ENCODE measurements at places on chromosomes 13 and 19.

- DNase-seq = no peak
Measured at GRCh38 chr19:1675633-1676350, 23.4 kb upstream of the TCF3 start.

- no peak for DNase-seq
Measured at GRCh38 chr13:55682776-55683175, 1457.9 kb upstream of the PRR20A start.

DNA sequence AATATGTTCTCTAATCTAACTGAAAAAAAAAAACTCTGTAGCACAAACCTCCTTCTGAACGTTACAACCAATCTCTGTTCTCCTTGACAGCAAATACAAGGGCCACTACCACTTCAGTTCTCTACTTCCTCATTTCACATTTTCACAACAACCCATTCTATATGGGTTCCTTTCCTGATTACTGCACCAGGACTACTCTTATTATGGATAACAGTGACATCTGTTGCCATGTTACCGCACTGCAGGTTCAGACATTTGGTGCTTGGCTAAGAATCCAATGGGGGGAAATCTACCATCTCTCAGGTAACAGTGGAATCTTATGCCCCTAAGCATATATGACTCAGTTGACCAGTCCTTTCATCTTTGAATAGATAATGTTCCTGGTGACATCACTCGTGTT, 11.6 kb upstream of the FPR3 start:
- no peak for DNase-seq

DNA sequence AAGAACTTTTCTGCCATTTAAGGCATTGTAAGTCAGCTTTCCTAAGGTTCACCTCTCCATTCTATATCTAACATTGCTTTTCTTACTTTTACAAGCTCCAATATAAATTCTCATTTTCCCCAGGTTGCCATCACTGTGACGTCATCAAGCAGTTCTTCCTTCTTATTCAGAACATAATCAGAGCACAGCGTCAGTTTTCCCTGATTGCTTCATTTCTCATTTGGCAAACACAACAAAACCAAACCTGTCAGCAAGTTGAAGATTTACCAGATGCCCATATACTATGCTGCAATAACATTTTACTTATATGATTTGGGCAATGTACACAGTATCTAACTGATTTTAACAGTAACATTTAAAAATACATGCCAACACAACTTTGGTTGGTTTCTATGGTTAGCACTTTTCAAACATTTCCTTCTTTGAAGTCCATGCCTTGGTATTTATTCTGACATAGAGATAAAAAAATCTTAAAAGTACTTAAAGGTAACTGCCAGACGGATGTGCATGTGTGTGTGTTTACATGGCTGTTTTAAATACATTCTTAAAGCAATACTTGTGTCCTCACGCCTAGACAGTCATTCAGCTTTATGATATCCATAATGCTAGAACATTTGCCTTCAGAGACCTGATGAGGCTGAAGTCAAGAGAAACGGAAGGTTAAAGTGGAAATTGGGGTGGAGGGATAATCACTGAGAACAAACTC, 264.0 kb downstream of the KLF12 start:
- DNase-seq = no peak

- DNase-seq = no peak
Measured at GRCh38 chr13:51637852-51638215, 53.6 kb downstream of the WDFY2 start.

DNA sequence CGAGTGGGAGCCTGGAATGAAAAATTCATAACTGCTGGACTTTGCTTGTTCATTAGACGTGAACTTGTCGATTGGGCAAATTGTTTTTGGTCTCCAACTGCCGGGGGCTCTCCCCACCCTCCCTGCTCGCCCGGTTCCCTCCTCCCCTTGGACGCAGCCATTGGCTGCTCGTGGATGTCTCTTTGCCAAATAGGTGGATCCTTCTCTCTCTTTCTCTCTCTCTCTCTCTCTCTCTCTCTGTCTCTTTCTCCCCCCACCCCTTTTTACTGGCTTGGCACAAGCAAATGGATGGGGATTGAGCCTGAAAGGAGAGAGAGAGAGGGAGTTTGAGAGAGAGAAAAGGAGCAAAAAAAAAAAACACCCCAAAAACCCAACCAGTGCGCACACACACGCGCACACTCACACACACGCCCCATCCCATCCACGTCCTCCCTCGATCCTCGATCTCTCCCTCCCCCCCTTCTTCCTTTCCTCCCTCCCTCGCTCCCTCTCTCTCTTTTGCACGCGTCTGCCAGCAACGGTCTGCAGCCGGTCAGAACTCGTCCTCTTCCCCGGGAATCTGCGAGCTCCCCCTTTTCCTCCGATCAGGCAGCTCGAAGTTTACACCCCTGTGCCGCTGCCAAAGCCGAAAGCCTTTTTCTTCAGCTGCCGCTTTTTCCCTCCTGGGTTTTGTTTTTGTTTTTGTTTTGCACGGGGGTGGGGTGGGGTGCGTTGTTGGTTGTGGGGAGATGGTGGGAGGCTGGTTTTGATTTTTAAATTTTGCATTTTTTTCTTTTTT, 27.8 kb downstream of the NFIX start:
- peak; percentile 9 for DNase-seq

- DNase-seq = no peak
Measured at GRCh38 chr13:112759827-112760226, 70.0 kb downstream of the ATP11A start.

- DNase-seq = peak; percentile 11
Measured at GRCh38 chr13:107284173-107284572, 716.2 kb upstream of the ARGLU1 start.

DNA sequence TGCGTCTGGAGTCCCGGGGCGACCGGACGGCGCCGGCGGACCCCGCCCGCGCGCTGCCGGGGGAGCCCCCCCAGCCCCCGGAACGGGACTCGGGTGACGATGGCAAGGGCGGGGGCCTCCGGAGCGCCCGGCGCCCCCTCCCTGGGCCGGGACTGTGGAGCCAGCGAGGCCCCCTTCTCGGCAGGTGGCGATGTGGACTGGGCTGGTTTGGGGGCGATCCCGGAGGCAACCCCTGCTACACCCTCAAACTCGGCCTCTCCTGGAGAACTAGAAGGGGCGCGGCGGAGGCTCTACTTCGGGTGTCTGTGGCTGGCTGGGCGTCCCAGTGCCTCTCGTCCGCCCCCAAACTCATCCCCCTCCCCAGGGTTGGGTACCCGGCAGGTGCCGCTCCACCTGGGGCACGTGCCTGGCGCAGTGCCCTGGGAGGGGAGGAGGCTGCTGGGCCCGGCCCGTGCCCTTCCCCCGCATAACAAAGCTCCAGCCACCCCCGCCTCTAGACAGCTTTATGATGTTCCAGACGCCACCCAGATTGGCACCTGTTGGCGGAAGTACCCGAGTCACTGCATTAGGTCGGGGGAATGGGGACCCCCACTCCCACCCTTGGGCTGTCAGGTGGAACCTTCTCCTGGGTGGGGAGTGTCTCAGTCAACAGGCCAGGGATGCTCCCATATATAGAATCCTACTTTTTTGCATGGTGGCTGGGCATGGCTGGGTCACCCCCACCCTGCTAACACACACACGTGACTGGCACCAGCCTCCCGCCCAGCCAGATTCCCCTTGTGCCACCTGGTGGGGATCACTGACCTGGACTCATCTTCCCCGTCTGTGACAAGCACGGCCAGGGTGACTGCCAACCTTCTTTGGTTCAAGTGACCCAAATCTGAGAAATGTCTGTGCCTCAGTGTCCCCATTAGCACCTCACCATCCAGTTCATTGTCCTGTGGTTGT, 722 bp downstream of the PKN1 start:
- no peak for DNase-seq

- no peak for DNase-seq
Measured at GRCh38 chr19:46118136-46118535, 6.4 kb downstream of the IGFL3 start.

DNA sequence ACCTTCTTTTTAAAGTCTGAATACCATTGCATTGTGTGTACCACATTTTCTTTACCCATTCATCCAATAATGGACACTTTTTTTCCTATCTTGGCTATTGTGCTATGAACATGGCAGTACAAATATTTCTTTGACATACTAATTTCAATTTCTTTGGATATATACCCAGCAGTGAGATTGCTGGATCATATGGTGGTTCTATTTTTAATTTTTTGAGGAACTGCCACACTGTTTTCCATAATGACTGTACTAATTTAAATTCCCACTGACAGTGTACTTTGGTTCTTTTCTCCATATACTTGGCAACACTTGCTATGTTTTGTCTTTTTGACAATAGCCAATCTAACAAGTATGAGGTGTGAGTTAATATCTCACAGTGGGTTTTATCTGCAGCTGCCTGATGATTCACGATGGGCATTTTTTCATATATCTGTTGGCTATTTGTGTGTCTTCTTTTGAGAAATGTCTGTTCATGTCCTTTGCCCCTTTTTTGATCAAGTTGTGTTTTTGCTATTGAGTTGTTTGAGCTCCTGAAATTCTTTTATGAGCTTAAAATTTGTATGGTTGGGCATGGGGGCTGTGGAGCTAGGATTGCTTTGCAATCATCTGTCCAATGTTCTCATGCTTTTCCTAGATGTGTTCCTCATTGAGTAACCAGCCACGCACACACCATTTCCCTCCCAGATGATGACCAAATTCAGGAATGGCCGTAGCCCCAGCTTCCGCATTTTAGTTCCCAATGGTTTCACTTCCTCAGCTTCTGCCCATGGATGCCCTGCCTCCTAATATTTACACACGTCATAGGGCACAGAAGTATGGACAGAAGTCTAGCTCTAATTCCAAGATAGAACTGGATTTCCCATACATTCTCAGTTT, 380.0 kb upstream of the SGCG start:
- no peak for DNase-seq

DNA sequence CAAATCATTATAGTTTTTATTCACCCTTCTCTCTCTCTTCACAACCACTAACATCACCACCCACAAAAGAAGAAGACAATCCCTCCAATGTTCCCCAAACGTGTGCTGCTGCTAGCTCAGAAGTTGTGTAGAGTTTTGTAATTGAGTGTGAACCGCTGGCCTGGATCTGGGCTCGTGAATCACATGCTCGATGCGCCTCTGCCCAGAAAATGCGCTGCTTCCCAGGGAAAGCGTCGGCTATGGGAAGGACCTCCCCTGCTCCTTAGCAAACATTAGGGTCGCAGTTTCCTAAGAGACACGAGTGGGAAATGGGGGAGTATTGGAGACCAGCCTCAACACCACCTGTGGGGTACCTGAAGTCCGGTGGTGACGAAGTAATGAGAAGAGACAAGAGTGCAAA, 38.4 kb upstream of the ZNF726 start:
- no peak for DNase-seq

DNA sequence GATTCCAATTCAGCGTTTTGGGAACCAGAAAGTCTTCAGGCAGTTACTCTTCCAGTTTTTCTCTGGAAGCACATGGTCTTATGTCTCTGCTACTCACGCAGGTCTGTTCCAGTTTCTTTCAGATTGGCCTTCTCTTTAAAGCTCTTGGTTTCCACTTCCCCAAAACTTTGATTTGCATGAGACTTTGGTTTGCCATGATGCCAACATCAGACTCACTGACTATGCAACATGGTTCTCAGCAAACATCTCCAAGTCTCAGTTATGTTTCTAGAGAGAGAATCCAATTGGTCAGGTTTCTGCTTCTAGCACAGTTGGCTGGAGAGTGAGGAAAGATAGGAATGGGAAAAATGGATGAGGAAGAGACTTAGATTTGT, 3.1 kb downstream of the AKAP11 start:
- no peak for DNase-seq

DNA sequence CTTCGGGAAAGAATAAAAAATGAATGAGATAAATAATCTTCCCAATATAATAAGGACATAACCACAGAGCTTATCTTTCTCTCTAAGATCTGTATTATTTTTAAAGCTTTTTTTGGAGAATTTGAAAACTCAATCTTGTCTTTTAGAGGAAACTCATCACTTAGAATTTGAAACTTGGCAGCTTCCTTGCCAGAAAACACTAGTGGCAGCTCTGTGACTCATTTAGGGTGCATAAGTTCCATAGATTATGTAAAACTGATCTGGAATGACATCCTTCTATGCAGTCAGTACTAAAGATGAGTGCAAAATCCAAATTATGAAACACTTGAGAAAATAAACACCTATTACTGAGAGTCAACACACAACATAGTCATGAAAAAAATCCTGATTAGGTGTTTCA, 848.0 kb downstream of the DACH1 start:
- DNase-seq = no peak

DNA sequence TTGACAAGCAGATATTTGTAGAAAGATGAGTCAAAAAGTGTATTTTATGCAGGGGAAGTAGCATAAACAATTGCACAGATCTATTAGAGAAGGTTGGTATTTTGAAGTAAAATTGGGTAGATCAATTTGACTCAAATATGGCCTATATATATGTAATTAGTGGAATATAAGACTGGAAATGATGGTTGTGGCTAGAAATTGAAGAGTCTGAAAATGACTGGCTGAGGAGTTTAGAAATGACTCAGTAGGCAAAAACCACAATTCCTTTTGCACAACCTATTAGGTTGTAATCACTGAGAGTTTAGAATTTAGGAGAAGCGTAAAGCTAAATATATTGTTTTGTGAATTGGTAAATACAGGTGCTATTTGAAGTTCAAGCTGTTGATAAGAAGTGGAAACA, 622.6 kb upstream of the PCDH20 start:
- DNase-seq = no peak

GRCh38 chr19:6590258-6590826, 608 bp downstream of the CD70 start:
- DNase-seq = no peak

DNA sequence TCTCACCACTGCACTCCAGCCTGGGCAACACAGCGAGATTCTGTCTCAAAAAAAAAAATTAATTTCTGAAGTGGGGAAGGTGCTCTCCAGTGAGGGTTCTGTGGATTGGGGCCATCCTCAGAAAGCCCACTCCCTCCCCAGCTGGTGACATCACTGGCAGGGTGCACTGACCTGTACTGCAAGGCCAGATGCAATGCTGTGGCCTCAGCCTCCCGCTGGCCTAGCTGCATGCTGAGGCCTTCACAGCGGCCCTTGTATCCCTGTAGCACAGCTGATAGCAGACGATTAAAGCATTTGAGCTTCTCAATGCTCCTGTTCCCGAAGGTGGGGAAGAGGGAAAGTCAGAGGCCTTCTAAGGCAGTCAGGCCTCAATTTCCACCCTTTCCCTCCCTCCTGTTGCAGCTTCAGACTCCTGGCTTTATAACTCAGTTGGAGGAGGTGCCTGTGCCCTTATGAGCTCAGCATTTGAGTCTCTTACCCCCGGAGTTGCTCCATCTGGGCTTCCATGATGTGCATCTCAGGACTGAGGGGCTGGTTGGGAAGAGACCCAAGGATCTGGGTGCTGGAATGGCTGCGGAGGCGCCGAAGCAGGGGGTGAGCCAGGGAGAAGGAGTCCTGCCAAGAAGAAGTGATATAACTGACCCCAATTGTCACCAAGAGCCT, 5.3 kb downstream of the USHBP1 start:
- no peak for DNase-seq

- peak; percentile 4 for DNase-seq
Measured at GRCh38 chr19:15971224-15971780, 22.5 kb downstream of the OR10H4 start.

GRCh38 chr19:19749117-19749907, 16.4 kb upstream of the ZNF14 start:
- no peak for DNase-seq
